ENCODE measurements at places on chromosomes 6 and 20.

DNA sequence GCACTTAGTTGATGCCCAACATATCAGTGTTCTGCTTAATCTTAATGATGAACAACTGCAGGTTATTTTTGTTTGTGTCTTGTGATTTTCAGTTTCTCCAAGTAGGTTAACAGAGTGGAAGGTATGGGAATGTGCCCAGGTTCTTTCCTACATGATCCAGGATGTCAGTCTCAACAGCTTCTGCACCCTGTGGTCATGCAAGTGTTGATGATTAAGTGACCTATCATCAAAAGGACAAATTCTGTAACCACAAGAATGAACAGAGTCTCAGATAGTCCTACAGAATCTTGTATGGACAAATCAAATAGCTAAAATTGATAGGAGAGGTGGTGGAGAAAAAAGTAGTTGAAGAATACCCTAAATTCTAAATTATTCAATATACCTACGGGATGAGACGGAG lies 26.1 kb downstream of the MAN1A1 start:
- no peak for DNase-seq

DNA sequence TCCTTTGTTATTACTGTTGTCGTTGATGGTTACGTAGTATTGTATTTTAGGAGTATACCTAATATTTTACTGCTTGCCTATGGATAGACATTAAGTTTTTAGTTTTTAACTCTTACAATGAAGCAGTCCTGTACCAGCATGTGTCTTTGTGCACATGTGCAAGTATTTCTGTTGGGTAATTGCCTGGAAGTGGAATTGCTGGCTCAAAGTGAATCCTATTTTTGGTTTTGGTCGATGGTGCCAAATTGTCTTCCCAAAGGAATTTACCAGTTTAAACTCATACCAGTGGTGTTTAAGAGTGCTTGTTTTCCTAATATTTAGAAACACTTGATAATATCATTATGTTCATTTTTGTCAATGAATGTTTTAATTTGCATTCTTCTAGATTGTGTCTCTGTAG lies 75.5 kb downstream of the ANKS1A start:
- no peak for DNase-seq

DNA sequence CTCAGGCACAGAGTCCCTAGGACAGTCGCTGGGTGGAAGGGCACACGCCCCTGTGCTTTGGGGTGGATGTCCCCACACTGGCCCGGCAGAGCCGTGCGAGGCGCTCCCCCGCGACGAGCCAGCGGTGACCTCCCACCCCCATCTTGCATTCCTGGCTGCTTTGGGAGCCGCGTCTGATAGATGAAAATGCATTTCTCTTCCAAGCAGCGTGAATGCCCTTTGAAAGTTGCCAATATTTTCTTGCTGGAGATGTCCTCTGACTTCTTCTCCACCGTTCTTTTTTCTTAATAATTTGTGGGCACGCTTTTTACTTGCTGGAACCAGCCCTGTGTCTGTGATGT lies 29.9 kb downstream of the COL20A1 start:
- DNase-seq: no peak

DNA sequence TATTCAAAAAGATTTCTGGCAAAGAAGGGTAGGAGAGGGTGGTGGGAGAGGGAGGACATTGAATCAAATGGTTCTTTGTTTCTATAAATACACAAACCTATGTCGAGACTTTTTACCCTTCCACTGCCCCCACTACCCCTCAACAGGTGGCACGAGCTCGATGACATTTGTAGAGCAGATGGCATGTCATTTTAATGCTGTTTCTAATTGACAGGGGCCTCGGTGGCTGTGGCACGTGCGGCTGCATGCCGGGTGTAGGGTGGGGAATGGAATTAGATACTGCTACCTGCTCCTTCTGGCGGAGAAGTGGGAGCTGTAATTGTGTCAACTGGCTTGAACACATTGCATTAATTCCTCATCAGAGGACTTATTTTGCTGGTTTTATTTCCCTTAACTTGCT lies 29.1 kb upstream of the SASH1 start:
- DNase-seq: no peak

DNA sequence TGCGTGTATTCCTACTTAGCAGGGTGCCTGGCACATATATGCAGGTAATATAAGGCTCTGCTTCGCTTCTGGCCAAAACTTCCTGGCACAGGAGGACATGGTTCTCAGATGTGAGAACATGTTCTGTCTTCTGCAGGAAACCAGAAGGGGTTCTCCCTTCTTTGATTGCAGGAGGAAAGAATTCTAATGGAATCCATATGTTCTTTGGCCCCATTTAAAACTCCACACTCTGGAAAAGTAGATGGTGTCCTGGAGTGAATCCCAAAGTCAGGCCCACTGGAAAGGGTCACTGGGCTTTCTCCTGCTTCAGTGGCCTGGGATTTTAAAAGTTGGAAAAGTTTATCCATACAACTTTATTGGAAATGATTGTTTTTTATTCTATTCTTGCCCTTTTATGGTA lies 16.4 kb upstream of the CYP24A1 start:
- DNase-seq: no peak

DNA sequence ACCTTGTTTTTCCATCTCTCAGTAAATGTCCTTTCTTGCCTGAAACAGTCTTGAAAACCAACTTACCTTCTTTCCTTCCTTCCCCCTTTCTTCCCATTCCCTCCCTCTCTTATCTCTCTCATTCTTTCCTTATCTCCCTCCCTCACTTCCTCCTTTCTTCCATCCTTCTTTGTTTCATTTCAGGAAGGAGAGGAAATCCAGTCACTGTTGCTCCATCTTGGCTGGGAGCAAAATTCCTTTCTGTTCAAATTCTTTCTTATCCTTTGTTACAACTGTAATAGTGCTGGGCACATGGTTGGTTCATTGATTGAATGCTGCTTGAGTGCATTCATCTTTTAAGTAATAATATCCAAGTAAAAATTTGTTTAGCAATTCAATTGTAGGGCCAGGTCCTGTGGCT lies 17.4 kb upstream of the TCP11 start:
- DNase-seq: no peak

GRCh38 chr6:39137245-39137644 lies 22.3 kb upstream of the SAYSD1 start:
- peak; percentile 14 for DNase-seq

GRCh38 chr20:61791995-61792394 lies 273.7 kb downstream of the TAF4 start:
- DNase-seq: no peak

- DNase-seq: no peak
Measured at GRCh38 chr6:150128425-150128824, 14.4 kb upstream of the PPP1R14C start.

DNA sequence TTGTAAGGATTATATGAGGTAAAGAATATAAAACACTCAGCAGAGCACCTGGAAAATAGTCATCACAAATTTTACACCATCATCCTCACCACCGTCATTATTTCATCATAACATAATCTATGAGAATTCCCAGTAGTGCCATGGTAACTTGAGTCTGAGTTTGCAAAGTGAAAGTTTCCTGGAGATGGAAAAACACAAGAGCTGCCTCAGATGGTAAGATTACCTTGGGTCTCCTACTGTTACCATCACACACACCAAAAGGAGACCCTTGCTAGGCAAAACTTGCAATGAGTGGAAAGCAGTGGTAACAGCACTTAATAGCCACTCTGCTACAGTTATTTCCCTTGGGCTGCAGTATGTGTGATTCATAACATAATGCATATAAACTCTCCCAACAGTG lies 589.8 kb downstream of the RNF144B start:
- DNase-seq: no peak

DNA sequence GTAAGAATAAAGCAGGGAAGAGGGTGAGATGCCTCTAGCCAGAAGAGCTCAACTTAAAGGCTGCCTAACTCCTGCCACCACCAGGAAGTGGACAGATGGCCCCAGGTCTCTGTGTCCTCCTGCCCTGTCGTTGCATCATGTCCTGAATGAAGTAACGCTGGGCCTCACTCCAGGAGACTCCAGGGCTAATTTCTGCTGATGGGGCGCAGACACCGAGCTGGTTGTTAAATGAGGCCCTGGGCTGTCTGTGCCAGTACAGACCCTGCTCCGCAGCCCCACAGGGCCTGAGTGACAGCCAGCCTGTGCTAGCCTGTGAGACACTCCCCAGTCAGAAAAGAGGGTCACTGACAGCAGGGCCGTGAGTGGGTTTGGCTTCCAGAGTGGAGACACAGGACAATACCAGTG lies 6.5 kb downstream of the IP6K3 start:
- DNase-seq: no peak

DNA sequence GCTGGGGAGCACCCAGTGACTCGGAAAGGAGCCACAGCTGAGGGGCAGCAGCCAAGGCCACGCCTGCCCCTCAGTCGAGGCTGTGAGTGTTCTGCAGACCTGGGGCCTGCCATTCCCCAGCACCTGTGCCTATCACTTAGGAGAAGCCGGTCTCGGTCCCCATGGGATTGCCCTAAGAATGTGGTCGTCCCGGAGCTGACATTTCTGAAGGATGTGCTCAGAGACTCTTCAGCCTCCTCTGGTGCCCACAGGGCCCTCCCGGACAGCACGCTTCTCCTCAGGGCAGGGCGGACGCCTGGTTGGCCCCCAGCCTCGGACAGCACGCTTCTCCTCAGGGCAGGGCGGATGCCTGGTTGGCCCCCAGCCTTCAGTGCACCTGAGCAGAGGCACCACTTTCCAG lies 223.9 kb downstream of the ERMARD start:
- DNase-seq: no peak

GRCh38 chr20:37353285-37353849 lies 7.4 kb downstream of the SRC start:
- no peak for DNase-seq

DNA sequence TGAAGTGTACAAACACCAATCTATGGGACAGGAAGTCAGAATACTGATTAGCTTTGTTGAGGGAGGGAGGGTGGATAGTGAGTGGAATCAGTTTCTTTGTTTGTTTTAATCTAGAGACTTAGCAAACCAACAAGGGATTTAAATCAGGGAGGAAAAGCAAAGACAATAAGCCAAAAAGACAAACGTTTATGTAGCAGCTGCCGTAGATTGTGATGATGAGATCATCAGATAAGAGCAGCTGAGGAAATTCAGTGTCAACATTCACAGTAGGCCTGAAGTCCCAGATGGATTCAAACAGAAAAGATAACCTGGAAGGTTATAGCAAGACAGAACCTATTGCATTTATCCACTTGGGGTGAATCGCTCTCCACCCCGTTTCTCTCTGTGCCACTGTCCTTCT lies 104.9 kb upstream of the SYNDIG1 start:
- DNase-seq: no peak

GRCh38 chr6:15614277-15614676 lies 48.6 kb downstream of the DTNBP1 start:
- DNase-seq: no peak

- no peak for DNase-seq
Measured at GRCh38 chr6:133241901-133242636, 912 bp downstream of the EYA4 start.

DNA sequence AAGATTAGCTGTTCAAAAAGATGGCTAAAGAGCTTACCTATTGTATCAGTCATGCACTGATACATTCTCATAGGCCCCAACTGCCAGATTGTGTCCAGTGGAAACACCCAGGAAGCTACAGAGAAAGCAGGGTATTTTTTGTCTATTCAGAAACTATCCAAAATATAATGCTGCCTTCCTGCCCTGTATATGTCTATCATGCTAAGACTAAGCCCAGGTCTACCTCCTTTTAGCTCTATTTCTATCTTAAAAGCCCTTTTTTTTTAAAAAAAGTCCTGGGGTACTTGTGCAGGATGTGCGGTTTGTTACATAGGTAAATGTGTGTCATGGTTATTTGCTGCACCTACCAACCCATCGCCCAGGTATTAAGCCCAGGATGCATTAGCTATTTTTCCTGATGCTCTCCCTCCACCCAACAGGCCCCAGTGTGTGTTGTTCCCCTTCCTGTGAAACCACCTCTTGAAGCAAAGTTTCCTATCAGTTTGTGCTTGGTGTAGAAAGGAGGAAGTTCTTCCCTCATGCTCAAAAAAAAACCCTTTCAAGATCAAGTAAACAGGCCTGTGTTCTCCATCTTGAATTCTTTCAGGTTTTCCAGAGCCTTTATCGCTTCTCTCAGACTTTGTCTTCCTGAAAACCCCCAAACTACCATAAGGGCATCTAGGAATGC lies 514 bp downstream of the DEFB129 start:
- no peak for DNase-seq

- DNase-seq: no peak
Measured at GRCh38 chr6:169568314-169569087, 133.3 kb downstream of the WDR27 start.

DNA sequence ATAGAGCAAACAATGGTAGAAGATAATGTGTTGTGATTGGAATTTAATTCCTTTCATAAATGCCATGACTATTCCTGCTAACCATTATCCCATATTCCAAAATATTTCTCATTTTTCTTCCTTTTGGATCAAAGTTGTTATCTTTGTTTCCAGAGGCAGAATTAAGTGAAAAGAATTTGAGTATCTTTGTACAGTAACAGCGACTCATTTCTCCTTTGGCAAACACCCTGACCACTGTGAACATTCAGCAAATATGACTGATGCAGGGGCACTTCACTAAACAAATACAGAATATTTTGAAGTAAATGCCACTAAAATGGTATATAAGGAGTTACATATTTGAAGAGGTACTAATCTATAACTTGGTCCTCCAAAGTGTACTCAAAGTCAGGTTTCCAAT lies 105.0 kb upstream of the LAMP5 start:
- DNase-seq: no peak

GRCh38 chr20:24164360-24164759 lies 175.8 kb upstream of the GGTLC1 start:
- peak; percentile 9 for DNase-seq

- DNase-seq: no peak
Measured at GRCh38 chr6:169912266-169913095, 161.1 kb downstream of the ERMARD start.

- DNase-seq: no peak
Measured at GRCh38 chr6:143038833-143039232, 21.9 kb upstream of the AIG1 start.

DNA sequence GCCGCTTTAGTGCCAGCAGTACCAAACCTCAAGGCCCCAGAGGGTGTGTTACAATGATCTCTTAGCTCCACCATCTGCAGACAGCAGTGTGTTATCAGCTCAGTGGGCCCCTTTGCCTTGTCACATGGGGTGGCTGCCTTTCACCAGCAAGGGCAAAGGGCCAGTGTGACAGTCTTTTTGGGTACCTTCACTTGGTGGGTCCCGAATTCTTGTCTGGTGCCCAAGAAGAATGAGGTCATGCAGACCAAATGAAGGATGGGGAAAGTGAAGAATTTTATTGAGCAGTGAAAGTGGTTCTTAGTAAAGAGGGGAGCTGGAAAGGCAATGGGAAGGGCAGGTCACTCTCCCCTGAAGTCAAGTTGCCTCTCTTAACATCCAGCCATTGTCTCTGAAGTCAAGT lies 2.9 kb upstream of the SMIM28 start:
- DNase-seq: no peak

All from effector CD4-positive, alpha-beta T cell (primary cell).